ENCODE measurements at places on chromosomes 4 and X.
A peak's percentile ranks its signal among the peaks of the same experiment; 100 is the strongest.

DNA sequence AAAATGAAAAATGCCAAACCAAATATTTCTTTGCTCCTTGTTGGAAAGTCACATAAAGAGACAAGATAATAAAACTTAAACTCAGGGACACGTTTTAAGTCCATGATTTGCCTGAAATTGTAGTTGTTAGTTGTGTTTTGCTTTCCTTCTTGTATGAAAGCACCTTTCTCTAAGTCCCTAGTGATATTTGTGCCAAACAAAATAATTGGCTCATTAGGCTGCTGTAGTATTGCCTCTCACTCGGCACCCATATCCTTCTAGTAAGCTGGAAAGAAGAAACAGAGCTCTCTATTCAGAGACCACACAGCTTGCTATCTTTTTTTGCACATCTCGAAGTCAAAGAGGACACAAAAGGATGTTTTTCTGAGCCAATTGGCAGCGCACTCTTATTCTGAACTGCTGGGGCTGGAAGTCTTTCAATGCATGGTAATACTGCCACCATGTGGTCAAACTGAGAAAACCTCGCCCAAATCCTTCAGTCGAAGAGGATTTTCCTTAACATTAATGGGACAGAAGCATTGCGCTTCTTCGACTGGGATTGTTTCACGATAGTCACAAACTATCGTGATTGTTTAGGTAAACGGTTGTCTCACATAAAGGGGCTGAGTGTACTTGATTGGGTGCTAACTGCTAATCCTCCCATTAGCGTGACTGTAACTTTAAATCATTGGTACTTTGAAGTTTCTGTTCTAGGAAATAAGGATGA, 571.9 kb upstream of the LCORL start:
- peak; percentile 14 for DNase-seq

GRCh38 chrX:53184836-53185235, 40.2 kb downstream of the KDM5C start:
- no peak for DNase-seq

GRCh38 chr4:118270492-118270891, 82.3 kb downstream of the PRSS12 start:
- no peak for DNase-seq

DNA sequence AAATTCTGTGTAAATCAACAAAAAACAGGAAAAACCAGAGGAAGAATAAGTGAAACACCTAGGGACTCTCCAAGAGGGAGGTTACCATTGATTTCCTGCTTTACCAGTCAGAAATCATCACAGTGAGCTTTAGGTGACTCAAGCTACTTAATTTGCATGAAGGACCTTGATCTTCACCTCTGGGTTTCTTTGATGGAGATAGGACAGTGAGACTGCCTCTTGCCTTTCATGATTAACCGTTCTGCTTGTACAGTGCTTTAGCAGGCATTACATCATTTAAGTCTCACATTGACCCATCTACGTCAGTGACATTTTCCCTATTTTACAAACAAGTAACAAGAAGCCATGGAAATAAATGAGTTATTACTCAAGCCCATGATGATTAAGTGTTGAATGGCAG, 3.4 kb upstream of the GK start:
- DNase-seq, result no peak

DNA sequence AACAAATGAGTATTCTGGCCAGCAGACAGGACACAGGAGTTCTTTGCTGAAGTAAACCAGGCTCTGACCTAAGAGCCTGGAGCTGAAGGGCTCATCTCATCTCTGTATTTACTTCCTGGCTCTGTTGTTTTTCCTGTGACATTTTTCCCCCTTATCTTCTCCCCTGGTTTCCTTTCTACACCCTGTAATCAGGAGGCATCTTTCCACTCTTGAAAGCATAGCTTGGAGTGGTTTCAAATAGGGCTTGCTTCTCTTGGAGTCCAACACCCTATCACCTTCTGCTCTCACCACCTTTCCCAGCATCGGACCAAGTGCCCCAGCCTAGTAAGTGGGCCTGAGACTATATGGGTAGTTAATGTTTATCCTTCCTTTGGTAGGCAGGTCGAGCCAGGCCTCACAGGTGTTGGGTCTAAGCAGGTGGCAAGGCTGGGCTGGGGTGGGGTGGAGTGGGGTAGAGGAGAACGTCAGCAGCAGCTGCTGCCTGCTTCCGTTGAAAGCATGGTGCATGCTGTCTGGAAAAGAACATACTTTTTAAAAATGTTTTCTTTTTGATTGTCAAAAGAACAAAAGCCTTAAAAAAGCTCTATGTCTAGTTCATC, 1.2 kb downstream of the DRP2 start:
- DNase-seq, result no peak

- DNase-seq, result no peak
Observed at GRCh38 chr4:30719454-30720020, 632 bp upstream of the PCDH7 start.

GRCh38 chr4:111999801-112000200, 145.5 kb upstream of the FAM241A start:
- DNase-seq, result no peak

- no peak for DNase-seq
Observed at GRCh38 chr4:168218645-168219044, 99.9 kb downstream of the DDX60 start.

GRCh38 chr4:180635281-180635680, 1607.9 kb upstream of the TENM3 start:
- no peak for DNase-seq

DNA sequence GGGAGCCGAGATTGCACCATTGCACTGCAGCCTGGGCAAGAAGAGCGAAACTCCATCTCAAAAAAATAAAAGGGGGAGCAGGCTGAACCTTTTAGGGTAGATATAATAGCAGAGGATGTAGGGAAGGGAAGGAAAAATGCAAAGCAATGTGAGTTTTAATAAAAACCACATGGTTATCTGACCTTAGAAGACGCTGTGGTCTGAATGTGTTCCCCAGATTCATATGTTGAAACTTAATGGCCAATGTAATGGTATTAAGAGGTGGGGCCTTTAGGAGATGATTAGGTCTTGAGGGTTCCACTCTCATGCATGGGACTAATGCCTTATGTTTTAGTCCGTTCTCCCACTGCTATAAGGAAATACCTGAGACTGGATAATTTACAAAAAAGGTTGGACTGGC, 114.1 kb upstream of the STX18 start:
- DNase-seq, result no peak

DNA sequence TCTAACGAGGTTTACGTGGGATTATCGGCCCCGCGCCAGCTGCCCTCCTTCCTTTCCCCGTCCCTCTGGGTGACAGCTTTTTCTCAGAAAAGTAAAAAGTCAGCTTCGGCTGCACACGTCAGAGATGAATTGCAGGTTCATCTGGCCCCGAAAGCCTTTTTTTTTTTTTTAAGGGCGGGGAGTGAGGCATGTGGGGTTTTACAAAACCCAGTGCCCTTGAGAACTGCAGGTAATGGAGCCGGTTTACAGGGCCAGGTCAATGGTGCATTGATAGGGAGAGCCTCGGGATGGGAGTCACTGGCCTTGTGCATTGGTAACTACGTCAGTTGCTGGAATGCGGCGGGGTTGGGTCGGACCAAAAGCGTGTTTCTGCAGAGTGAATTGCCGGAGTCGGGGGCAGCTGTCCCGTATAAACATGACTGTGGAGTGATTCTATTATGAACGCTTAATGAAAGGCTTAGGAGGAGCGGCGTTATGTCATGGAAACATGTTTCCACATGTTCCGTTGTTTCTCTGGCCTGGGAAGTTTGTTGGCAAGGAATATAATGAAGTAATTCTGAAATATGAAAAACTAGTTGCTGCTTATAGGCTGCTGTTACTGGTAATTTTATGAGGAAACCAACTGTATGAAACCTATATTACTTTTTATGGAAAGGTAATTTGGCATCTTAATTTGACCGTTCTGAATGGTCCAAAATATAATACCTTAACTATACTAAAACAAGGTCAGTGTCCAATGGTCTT, 1.1 kb downstream of the HSPA4L start:
- DNase-seq, result no peak

Measured in stimulated activated CD4-positive, alpha-beta T cell treated with anti-CD3 and anti-CD28 coated beads, TNF-alpha, amount 100 ng/mL, for 24 hours (primary cell).